ENCODE measurements at places on chromosomes 12 and 14.

- DNase-seq, result no peak
Observed at GRCh38 chr12:55771736-55772135, 28.8 kb downstream of the GDF11 start.

DNA sequence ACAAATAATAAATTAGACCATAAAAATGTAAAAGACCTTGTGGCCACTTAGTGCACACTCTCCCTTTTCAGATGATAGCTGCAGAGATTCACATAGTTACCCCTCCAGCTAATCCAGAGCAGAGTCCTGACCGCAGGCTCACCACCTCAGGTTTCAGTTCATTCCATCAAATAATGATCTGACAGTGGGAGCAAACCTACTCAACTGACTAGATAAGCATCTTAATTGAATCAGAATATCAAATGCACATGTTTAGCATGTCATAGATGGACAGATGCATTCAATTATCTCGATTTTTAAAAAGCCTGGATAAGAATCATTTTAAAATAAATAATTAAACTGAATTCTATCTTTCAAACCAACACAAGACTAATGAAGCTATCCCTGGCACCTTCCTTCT lies 242.3 kb upstream of the PDZRN4 start:
- no peak for DNase-seq

DNA sequence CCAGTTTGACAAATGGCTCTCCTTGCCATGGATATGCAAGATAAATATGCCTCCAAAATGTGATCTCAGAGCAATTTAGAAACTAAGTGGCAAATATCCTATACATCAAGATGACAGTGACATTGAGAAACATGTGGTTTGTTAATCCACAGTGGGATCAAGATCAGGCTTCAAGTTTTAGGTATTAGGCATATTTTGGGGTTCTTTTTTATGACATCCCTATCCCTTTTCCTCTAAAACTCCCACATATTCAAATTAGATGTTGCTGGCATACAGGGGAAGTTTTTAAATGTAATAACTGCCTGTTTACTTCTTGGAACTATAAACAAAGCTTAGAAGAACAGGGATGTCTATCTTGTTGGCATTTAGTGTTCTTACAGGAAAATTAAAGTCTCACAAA lies 179.4 kb downstream of the CRADD start:
- no peak for DNase-seq

- no peak for DNase-seq
Observed at GRCh38 chr12:25151476-25151875, 43.5 kb downstream of the DNAI7 start.

DNA sequence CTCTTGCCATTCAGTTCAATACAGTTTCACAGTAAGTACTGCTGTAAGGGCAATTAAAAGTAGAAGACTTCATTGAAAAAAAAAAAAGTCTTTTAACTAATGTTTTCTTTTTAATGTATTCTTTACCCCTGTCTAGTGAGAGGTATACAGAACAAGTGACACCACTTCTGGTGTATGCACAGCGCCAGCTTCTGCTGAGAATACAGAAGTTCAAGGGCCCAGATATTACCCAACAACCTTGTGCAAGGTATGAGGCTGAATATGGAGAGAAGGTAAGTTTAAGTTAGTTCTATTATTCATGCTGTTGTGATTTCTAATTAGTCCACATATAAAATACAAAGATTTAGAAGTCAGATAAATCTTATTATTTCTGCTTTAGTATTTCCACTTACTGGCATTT lies 168.7 kb downstream of the CFAP54 start:
- no peak for DNase-seq

GRCh38 chr14:72788972-72789728 lies 104.8 kb downstream of the DPF3 start:
- no peak for DNase-seq

DNA sequence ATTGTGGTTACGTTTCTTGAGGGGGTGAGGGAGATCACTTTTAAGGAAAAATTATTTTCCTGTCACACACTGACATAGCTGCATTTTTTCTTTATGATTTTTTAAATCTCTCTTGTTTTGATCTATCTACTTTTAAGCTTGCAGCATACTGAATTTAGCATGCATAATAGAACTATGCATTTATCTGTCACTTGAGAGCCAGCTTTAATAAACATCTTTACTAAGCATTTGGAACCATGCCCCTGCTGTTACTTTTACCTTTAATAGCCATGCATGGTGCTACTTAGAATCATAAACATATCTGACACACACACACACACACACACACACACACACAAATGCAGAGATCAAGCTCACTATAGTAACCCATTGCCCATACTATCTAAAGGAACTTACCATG lies 486.2 kb downstream of the NELL2 start:
- DNase-seq, result no peak

GRCh38 chr14:91377700-91378652 lies 39.6 kb downstream of the CCDC88C start:
- no peak for DNase-seq

- no peak for DNase-seq
Observed at GRCh38 chr14:52175982-52176502, 91.5 kb upstream of the PTGDR start.

Measured in T-helper 22 cell (primary cell).